T-helper 17 cell (primary cell): ENCODE measurements at places on chromosomes 2 and 18. TPM values are rescaled to one million over a fixed set of nuclear protein-coding genes. Genes with fewer than 3 reads are reported as not detected.

DSC1 gene
- 0.16 TPM for total RNA-seq

FAM237A gene
- total RNA-seq = not detected

GATA6 gene
- not detected for total RNA-seq

SCTR gene
- not detected for total RNA-seq

LIMS4 gene
- total RNA-seq = 1.4 TPM

SCN2A gene
- total RNA-seq = not detected

ACOXL gene
- not detected for total RNA-seq

PNKD gene
- 31.2 TPM for total RNA-seq

ACSL3 gene
- total RNA-seq = 56.2 TPM

SLC9A2 gene
- total RNA-seq = not detected

ZSWIM2 gene
- total RNA-seq = not detected

VWC2L gene
- total RNA-seq = not detected

OSR1 gene
- total RNA-seq = not detected

DRC1 gene
- total RNA-seq = not detected
